Activated naive CD4-positive, alpha-beta T cell treated with anti-CD3 and anti-CD28 coated beads for 36 hours (primary cell): ENCODE measurements at places on chromosomes 16 and 17. TPM values are rescaled to one million over a fixed set of nuclear protein-coding genes. Genes with fewer than 3 reads are reported as not detected.

ODAD4 gene
- total RNA-seq: 0.79 TPM

CCL5 gene
- total RNA-seq: 1.9 TPM

OR1E1 gene
- total RNA-seq: not detected

G6PC1 gene
- not detected for total RNA-seq

ARL5C gene
- total RNA-seq: not detected

MMP2 gene
- not detected for total RNA-seq

ANKRD40CL gene
- not detected for total RNA-seq
